ENCODE measurements at places on chromosomes 3 and 15.
A peak's percentile ranks its signal among the peaks of the same experiment; 100 is the strongest.

DNA sequence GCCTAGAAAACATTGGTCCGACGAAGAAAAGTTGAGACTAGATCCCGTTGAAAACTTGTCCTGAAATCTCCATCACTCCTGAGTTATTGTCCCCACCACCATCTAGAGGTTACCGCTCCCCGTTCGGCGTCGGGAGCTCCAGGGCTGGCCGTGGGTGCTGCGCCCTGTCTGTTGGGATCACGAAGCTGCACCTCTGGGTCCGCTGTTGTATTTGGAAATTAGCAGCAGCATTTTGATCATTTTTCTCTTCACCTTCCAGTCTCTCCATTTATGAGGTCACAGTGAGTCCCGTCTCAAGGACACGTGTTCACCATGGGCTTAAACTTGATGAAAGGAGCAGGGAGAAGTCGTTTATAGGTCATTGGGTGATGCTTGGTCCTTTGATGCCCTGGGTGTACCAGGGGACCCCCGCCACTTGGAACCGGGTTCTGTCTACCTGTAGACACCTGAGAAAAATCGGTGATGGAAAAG is 565 bp downstream of the MANF start:
- no peak for DNase-seq

DNA sequence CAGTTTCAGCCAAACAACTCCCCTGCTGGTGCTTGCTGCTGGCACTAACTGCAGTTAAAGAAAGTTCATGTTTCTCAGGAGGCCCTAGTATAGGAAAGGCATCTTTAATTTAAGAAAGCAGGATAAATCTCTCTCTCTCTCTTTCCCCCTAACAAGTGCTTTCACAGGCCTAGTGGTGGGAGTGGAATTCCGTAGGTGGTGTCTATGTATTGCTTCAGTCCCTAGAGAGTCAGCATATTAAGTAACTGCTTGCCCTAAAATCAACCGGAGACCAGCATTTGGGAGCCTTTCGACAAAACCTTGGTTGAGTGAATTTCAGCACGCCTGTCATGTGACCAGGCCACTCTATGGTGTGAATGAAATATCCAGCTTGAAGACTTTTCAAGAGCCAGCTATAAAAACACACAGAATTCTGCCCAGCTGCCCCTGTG is 169.2 kb upstream of the TGFBR2 start:
- DNase-seq, result peak; percentile 67

DNA sequence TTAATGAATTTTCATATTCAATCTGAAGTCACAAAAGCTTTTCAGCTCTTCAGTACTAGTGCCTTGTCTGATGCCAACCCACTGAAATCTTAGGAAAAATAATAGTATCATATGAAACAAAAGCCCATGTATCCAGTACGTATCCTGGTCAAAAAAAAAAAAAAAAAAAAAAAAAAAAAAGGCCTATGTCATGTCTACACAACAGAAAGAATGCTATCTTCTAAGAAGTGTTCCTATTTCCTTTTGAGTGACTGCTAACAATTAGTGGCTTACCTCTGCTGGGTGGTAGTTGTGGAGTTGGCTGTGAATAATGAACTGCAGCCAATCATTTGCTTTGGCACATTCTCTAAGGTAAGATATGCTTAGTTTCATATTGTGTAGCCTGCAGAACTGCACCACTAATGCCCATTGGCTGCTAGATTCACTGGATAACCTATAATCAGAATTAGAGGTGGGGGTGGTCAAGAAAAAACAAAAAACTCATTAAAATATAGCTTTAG is 59.6 kb downstream of the EIF3J start:
- DNase-seq, result no peak

- DNase-seq, result no peak
Measured at GRCh38 chr15:21262851-21263425, 177.4 kb downstream of the POTEB3 start.

GRCh38 chr3:131658771-131659170 is 156.0 kb upstream of the MRPL3 start:
- DNase-seq, result no peak

DNA sequence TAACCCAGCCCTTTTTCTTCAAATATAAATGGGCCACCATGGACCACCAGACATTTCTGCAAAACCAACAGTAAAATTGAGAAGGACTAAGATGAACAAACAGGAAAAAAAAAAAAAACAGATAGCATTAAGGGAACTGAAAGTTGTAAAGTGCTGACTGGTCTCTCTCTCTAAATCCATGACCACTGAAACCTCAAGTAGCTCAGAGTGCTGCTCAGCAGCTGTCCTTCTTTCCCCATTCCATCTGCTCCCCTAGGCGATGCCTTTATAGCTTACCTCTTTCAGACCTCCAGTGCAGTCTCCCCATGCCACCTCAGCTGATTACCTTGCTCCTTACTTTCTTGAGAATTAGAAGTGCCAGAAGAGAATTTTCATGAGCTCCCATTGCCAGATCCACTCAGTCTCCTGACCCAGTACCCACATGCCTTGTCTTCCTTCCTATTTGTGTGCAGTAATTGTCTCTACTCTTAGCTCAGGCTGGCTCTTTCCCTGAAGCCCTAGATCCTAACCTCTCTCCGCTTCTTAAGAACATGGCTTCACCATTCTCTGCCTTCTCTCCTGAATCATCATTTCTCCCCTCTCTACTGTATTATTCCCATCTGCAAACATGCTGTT is 23.9 kb upstream of the XIRP1 start:
- peak; percentile 66 for DNase-seq

DNA sequence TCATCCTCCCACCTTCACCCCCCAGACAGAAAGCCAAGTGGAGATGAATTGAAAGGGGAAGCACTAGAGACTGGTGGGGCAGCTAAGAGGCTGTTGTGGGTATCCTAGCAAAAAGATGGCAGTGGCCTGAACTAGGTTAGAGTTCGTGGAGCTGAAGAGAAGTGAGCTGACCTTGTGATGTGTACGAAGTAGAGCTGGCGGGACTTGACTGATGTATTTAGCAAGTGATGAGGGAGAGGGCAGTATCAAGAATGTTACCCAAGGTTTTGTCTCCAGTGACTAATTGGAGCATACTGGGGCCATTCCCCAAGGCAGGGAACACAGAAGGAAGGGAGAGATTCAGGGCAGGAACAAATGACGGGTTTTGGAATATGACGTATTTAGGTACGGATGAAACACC is 50.0 kb upstream of the CP start:
- no peak for DNase-seq

DNA sequence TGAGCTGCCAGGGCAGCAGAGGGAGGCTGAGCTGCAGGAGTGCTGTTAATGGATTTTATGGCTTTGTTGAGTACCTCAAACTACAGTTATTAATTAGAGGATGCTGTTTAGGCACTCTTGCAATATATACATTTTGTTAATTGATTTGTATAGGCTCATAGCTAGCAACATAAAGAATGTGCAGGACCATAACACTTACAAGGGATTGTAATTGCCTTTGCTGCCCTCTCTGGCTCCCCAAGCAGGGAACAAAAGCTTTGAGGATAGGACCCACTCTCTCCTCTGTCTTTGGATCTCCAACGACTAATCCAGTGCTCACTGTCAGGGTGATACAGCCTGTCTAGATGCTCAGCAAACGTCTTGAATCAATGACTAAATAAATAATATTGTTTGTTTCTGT is 1.2 kb upstream of the CLSTN2 start:
- DNase-seq, result peak; percentile 29

GRCh38 chr3:96449803-96450202 is 364.6 kb upstream of the EPHA6 start:
- DNase-seq, result no peak

DNA sequence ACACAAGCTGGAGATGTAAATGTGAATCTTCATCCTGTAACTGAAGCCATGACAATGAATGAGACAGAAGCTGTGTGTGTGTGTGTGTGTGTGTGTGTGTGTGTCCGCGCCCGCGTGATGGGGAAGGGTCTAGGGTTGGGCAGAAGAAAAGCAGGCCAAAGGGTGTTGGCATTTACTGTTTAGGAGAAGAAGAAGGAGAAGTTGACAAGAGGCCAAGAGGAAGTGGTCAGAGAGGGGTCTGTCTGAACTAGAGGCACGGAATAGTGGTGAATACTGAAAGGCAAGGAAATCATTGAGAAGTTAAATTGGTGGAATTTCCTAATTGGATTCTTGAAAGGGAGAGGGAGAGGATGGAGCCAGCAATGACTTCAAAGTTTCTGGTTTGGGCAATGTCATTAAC is 5.6 kb upstream of the NCEH1 start:
- DNase-seq, result no peak

- no peak for DNase-seq
Measured at GRCh38 chr3:12662593-12663400, 1.1 kb downstream of the RAF1 start.

DNA sequence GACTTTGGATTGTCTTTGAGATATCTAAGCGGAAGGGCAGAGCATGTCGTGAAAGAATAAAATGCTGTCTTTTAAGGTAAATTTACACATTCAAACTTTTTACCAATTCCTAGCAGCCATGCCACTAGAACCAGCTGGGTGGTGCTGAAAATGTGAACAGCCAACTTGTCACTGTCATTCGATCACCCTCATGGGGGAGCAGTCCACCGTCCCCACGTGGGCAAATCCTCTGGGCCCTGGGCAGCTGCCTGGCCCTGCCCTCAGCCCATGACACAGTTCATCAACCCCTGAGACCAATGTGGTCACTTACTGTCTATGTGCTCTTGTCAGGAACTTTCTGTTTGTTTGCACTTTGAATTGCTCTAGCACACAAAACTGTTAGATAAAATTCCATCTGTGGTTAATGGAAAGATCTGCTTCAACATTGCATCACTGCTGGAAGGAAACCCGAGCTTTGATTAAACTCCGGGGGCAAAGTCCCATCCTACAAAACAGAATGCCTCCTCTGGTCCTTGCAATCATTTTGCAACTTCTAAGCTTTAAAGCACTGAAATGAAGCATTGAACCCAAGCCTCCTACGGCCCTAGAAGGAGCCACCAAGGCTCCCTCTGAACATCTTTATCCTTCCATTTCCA is 50.1 kb downstream of the PCSK6 start:
- DNase-seq, result no peak

DNA sequence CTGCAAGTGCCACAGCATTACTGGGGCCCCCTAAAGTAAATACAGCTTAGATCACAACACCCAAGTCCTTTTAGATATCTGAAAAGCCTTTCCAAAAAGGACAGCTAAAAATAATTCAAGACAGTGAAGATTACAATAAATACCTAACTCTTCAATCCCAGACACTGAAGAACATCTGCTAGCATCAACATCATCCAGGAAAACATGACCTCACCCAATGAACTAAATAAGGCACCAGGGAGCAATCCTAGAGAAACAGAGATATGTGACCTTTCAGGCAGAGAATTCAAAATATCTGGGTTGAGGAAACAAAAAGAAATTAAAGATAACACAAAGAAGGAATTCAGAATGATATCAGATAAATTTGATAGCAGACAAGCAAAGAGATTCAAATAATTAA is 71.7 kb upstream of the TTC14 start:
- no peak for DNase-seq

DNA sequence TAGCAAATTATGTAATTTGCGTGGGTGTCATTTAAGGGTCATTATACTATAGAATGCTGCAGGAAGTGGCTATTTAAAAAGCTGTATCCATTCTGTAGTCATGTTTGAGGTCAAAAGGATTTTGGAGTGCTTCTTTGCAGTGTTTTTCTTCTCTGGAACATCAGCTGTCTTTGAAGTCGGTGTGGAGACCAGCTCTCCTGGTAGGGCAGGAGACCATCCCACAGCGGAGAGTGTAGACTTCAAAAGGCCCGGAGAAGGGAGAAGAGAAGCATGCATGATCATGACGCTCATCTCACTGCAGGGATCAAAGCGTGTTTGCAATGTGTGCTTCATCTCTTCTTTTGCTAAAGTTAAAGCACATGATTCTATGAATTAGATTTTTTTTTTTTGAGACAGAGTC is 19.9 kb downstream of the PXK start:
- DNase-seq, result no peak

DNA sequence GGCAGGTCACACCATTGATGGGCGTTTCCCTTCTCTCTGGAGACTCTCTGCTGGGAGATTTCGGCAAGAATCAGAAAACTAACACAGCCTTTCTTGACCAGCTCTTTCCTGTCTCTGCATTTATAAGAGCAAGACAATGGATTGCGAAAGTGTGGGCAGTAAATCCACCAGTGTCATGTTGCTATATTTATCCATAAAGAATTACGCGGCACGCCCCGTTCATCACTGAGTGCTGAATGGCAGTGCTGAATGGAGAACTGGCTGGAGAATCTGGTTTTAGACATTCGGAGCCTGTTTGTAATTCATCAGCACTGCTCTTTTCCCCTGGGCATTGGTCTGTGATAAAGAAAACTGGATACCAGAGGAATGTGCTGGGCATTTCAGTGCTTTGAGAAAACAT is 2.0 kb upstream of the CEMIP start:
- no peak for DNase-seq

DNA sequence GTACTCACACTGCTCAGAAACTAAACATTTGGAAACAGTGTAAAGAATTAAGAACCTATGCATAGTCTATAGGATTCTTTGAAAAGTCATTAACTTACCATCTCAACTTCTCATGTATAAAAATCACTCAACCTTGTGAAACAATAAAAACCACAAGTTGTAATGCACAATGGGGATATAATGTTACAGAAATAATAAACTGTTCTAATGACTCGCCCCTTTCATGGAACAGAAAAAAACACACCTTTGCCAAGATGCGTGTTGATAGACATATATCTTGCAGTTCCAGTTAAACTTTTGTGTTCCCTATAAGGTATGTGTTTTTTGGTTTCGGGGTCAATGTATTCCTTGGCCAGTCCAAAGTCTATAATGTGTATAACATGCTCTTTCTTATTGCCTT is 50.8 kb upstream of the PPIB start:
- no peak for DNase-seq

GRCh38 chr15:59885832-59886231 is 118.3 kb upstream of the FOXB1 start:
- peak; percentile 88 for DNase-seq
